ENCODE measurements at places on chromosomes 2 and 18. TPM values are rescaled to one million over a fixed set of nuclear protein-coding genes. Genes with fewer than 3 reads are reported as not detected.

DNA sequence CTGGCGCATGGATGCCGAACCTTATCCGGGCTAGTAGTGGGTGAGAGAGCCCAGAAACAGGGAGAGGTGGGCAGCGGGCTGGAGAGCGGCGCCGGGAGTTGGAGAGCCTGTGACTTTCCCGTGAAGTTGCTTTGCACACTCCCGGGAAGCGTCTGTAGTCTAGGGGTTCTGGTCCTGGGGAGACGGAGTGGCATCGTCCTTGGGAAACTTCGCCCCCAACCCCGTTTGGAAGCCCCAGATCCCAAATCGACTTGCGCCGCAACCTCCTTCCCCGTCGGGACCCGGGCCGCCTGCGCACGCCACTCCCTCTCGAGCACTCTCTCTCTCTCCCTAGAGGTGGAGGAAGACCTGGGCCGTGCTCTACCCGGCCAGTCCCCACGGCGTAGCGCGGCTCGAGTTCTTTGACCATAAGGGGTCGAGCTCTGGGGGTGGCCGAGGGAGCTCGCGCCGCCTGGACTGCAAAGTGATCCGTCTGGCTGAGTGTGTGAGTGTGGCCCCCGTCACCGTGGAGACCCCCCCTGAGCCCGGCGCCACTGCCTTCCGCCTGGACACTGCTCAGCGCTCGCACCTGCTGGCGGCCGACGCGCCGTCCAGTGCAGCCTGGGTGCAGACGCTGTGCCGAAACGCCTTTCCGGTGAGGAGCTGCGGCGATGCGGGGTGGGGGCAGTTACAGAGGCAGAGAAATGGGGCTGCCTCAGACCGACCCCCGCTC is 456 bp downstream of the DOK1 start:
- DNase-seq, result no peak

DNA sequence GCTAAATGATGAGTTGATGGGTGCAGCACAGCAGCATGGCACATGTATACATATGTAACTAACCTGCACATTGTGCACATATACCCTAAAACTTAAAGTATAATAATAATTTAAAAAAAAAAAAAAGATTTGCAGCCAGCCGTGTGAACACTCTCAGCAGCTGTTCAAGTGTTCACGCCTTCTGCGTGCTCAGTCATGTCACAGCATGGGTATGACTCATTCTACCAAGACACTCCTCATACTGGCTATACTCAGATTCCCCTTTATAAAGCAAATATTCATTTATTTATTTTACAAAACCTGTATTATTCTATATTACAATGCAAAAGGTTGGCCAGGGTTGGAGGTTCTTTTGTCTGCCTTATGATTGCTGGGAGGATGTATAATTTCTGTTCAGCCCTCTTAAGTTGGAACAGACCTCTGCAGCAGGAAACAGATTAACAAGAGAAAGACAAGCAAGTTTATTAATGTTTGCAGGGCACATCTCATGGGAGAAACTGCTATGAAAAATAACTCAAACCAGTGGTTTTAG is 1230.6 kb upstream of the CHAC2 start:
- no peak for DNase-seq

- no peak for DNase-seq
Observed at GRCh38 chr18:51523671-51524070, 326.2 kb upstream of the MEX3C start.

- DNase-seq, result no peak
Observed at GRCh38 chr18:6951336-6952090, 166.1 kb downstream of the LAMA1 start.

DNA sequence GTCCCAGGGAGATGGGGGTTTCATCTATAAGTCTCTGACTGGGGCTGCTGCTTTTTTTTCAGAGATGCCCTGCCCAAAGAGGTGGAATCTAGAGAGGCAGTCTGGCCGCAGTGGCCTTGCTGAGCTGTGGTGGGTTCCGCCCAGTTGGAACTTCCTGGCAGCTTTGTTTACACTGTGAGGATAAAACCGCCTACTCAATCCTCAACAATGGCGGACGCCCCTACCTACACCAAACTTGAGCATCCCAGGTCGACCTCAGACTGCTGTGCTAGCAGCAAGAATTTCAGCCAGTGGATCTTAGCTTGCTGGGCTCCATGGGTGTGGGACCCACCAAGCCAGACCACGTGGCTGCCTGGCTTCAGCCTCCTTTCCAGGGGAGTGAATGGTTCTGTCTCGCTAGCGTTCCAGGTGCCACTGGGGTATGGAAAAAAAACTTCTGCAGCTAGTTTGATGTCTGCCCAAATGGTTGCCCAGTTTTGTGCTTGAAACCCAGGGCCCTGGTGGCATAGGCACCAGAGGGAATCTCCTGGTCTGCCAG is 152.6 kb upstream of the CYP26B1 start:
- no peak for DNase-seq

GRCh38 chr18:31943878-31944816 is 1.2 kb upstream of the TRAPPC8 start:
- no peak for DNase-seq

DNA sequence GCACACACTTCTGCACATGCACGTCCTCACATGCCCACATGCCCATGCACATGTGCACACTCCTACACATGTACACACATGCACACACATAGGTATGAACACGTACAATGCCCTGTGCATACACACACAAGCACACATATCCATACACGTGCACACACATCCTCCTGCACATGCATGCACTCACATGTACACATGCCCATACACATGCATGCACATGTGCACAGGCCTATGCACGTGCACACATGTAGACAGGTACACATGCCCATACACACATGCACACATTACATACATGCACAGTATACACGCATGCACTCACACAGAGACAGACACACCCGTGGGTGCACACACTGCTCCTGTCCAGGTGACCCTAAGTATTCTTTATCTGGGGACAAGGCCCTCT is 34.3 kb downstream of the GPC1 start:
- no peak for DNase-seq

CNGA3 gene
- total RNA-seq, result not detected

DQX1 gene
- total RNA-seq, result 0.29 TPM

LDLRAD4 gene
- total RNA-seq, result 59.2 TPM

FAM237A gene
- total RNA-seq, result not detected

Data from activated naive CD4-positive, alpha-beta T cell treated with anti-CD3 and anti-CD28 coated beads, Interleukin-2, amount 50 U/mL, for 72 hours (primary cell).